T-helper 17 cell (primary cell): ENCODE measurements at places on chromosomes 3 and 15.

DNA sequence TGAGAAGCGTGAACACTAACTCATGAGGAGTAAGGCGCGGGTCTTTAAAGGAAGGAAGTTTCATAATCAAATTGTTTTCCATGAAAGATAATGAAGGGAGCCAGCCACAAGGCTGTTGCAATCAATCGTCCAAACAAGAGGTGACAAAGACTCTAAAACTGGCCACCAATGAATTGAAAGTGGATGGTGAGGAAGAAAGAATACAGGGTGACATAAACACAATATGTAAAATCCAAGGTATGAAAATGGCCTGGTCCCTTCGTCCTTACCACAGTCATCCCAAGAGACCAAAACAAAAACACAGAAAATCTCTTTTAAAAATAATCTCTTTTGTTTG is 12.0 kb downstream of the CD86 start:
- no peak for DNase-seq

GRCh38 chr15:46703871-46704637 is 1013.3 kb upstream of the SEMA6D start:
- no peak for DNase-seq

GRCh38 chr15:41241221-41241964 is 10.3 kb downstream of the CHP1 start:
- DNase-seq: no peak

DNA sequence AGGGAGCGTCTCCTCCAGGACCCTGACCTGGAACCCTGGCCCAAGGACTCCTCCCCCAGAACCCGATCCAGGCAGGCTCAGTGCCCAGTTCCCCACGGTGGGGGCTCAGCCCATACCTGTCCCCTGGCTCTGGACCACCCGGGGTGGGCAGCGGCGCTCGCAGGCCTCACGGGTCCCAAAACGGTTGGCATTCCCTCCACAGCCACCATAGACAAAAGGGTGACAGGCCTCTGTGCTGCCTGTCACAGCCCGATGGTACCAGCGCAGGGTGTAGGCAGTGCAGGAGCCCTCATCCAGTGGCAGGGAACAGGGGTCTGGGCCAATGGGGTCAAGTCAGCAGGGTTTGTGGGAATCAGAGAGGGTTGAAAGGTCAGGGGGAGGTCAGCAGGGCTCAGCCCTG is 1.1 kb upstream of the UCN2 start:
- DNase-seq: no peak

GRCh38 chr15:74903676-74904075 is 3.0 kb downstream of the FAM219B start:
- DNase-seq: no peak
